ENCODE measurements at places on chromosomes 12 and 14. TPM values are rescaled to one million over a fixed set of nuclear protein-coding genes. Genes with fewer than 3 reads are reported as not detected.

The TPPP2 gene
- not detected for total RNA-seq

The AMHR2 gene
- not detected for total RNA-seq

The CLEC4D gene
- not detected for total RNA-seq

The EVL gene
- 14.4 TPM for total RNA-seq

The GLS2 gene
- total RNA-seq: not detected

The RCOR1 gene
- total RNA-seq: 12.5 TPM

The NFATC4 gene
- total RNA-seq: 77.9 TPM

The KRT76 gene
- not detected for total RNA-seq

The TSPAN11 gene
- 2.0 TPM for total RNA-seq

The GLIPR1L1 gene
- total RNA-seq: not detected

Data from fibroblast of the aortic adventitia (primary cell).